Stimulated activated CD8-positive, alpha-beta memory T cell treated with anti-CD3 and anti-CD28 coated beads, Interleukin-15, amount 100 ng/mL, for 4 hours (primary cell): ENCODE measurements at places on chromosomes 4 and X.

DNA sequence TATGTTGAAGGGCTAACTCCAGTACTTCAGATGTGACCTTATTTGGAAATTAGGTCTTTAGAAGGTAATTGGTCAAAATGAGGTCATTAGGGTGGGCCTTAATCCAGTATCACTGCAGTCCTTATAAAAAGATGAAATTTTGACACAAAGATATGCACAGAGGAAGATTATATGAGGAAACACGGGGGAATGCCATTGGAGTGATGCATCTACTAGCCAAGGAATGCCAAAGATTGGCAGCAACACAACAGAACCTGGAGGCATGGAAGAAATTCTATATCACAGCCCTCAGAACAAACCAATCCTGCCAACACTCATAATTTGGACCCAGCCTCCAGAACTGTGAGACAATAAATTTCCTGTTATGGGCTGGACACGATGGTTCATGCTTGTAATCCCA is 17.6 kb downstream of the TRIM61 start:
- no peak for DNase-seq

DNA sequence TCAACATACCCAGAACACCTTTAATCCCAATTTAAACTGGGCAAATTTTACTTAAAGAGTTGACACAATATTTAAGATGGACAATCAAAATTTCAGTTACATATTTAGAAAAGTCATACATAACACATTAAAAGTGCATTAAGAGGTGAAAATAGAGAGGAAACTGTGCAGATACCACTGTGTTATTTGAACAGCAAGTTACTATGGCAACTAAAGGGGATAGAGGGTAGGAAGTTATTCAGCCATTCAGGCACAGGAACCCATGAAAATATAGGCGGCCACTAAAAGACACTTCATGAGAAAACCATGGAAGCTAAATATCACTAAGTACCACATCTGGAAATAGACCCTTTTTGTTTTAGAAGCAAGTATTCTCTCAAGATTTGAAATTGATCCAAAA is 75.1 kb downstream of the PDGFC start:
- DNase-seq, result no peak

DNA sequence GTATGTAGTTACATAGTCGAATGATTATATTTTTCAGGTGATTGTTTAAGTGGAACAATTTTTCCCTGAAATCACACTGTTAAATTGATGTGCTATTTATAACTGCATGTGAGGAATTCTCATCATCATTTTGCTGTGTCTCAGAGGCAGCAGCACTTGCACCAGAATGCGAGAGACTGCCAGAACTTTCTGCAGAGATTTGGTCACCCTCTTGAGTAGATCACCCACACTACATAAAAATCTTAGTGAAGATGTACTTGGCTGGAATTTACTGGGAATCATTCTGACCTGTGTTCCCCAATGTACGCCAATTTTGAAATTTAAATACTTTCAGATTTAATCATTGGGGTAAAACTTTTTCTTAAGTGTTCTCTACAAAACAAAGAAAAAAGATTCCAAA is 5.4 kb downstream of the UGT2B4 start:
- no peak for DNase-seq

- no peak for DNase-seq
Observed at GRCh38 chr4:182212211-182212761, 30.9 kb upstream of the TENM3 start.

DNA sequence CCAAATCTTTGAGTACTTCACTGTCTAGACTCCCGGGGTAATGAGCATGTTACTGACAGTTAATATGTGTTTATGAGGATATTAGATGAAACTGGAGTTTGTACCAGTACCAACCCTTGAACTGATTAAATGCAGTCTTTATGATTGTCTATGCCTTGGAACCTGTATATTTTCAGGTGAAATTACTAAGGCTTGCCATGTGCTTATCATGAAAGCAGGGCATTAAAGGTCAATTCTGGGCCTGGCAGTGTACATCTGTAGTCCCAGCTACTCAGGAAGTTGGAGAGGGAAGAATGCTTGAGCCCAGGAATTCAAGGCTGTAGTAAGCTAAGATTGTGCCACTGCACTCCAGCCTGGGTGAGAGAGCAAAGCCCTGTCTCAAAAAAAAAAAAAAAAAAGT is 27.6 kb downstream of the PHEX start:
- no peak for DNase-seq

GRCh38 chr4:24805067-24805466 is 9.7 kb downstream of the SOD3 start:
- no peak for DNase-seq

DNA sequence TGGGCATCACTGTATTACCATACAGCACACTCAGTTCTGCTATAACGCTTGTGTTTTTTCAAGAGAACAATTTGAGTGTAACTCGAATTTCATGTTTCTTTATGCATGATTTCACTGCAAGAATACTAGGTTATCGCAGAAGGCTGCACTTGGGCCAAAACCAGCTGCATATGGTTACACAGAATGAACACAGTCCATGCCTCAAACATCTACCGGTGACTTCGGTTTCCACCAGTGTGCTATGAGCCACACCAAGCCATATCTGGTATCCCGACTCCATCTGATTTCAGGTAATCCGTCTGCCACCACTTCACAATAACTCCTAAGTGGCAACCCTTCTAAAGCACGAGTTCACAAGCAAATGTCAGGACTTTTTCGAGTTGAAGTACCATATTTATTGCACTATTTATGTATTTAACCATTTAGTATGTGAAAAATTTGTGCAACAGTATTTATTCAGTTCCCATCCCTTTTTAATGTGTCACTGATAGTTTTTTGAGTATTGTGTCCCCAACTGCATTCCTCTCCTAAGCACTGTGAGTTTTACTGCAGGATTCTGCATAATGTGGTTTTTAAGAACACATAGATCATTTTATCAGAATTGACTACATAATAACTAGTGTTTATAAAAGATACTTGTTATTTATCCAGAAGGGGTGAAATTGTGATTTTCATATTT is 111.8 kb downstream of the APBB2 start:
- no peak for DNase-seq

DNA sequence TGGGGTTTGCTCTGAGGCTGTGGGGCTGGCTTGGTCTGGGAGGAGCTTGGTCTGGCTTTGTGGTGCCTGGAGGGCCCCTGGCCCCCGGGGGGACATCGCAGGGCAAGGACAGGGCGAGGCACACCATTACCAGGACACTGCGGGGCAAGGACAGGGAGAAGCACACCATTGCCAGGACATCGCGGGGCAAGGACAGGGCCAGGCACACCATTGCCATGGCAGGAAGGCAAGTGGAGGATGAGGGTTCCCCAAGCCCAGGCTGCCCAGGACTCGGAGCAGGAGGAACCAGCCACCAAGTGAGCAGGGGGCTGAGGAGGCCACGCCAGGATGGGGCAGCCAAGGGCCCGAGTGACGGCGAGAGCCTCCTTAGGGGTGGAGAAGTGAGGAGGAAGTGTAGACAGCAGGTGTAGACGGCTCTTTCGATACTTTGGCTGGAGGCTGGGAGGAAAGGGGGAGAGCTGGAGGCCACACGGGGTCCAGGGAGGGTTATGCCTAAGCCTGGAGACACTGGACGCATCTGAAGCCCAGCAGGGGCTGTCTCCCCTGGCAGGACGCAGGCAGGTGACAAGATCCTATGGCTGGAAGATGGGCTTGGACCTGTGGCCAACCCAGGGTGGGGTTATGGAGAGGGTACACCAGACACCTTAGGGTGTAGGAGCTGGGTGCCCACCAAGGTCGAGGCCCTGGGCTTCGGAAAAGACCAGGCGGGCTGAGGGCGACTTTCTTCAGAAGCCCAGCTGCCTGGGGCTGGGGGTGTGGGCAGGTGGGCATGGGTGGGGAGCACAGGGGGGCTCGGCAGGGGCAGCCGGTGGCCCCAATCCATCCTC is 7.3 kb downstream of the NKX1-1 start:
- DNase-seq, result no peak

- no peak for DNase-seq
Observed at GRCh38 chr4:14787894-14788293, 214.4 kb upstream of the CPEB2 start.

- DNase-seq, result no peak
Observed at GRCh38 chr4:141210168-141210567, 10.5 kb upstream of the ZNF330 start.

GRCh38 chr4:157023941-157024340 is 52.0 kb upstream of the GLRB start:
- no peak for DNase-seq

DNA sequence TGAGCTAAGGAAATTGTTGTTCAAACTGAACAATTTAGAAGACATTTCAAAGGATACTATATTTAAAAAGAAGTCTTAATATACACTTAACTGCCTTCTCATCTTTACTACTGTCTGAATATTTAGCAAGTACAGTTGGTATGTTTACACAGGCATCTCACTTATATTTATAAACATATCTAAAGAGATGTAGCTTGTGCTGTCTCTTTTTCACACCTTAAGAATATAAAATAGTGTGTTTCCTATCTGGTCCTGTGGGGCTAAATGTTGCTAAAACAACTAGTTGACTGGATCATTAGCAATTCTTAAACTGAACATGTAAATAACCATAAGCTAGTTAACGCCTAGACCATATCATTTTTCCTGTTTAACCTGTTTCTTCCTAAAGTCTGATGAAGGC is 336.3 kb downstream of the PPP3CA start:
- no peak for DNase-seq

- DNase-seq, result no peak
Observed at GRCh38 chr4:75878246-75878756, 24.0 kb downstream of the PPEF2 start.

GRCh38 chr4:18777190-18777930 is 755.8 kb upstream of the LCORL start:
- no peak for DNase-seq

GRCh38 chr4:87251106-87251505 is 30.7 kb upstream of the KLHL8 start:
- no peak for DNase-seq

- no peak for DNase-seq
Observed at GRCh38 chr4:113157086-113157857, 107.8 kb downstream of the ANK2 start.

DNA sequence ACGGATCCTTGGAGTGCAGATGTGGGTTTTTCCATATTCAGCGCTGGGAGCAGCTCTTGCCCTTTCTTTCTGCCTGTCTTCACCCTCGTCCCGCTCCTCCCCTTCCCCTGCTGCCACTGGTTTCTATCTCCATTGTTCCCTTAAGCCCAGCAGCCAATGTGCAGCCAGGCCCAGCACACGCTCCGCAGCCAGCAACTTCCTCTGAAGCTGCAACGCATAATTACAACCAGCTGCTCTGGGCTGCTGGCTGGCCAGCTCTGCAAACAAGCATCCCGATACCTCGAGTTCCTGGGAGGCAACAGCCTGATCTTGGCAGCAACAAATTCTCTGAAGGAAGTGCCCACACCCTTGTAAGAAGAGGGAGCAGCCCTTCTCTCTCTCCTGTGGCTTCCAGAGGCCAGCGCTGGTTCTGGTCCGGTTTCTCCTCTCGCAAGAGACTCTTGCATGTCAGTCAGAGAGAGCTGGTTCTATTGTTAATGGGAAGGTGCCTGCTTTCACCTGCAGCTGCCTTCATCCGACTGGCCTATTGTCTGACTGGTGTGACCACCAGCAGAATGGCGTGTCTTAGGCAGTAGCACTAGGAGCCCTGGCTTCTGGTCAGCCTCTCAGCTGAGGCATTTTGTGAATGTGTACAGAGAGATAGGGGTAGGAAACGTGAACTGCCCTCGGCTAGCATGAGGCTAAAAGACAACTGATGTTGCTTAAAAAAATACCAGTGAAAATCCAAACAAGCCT is 83.8 kb upstream of the MAML3 start:
- DNase-seq, result no peak

DNA sequence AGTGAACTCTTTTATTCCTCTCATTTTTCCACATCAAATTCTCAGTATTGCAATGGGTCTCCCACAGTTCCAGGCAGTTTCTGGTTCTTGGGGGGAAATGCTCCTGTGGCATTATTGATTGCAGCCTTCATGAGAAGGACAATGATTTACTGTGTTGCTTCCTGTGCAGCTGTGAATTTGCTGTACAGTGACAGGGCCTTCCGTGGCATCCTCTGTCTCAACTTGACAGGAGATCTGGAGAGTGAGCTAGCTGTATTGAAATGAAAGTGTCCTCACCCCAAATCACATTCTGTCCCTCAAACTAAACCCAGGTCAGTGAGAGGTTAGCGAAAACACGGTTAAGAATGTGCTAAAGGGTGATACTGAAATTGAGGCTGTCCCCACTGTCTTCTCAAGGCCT is 77.1 kb upstream of the ATOH1 start:
- DNase-seq, result no peak

GRCh38 chr4:48470570-48470969 is 12.6 kb upstream of the SLC10A4 start:
- no peak for DNase-seq

DNA sequence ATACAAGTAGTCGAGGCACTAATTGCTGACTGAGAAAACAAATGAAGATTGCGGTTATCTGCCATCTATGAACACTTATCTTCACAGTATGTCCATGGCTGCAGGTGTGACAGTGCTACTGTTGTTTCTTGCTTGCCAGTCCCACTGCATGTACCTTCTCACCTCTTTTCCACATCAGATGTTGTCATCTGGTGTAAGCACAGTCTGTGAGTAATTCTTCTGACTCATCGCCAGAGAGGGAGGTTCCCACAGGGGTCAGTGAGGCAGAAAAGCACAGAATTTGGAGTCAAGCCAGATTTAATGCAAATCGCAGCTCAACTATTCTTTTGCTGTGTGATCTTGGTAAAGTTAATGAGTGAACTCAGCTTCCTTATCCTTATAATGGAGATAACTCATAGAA is 144.4 kb downstream of the GLRA2 start:
- DNase-seq, result no peak

DNA sequence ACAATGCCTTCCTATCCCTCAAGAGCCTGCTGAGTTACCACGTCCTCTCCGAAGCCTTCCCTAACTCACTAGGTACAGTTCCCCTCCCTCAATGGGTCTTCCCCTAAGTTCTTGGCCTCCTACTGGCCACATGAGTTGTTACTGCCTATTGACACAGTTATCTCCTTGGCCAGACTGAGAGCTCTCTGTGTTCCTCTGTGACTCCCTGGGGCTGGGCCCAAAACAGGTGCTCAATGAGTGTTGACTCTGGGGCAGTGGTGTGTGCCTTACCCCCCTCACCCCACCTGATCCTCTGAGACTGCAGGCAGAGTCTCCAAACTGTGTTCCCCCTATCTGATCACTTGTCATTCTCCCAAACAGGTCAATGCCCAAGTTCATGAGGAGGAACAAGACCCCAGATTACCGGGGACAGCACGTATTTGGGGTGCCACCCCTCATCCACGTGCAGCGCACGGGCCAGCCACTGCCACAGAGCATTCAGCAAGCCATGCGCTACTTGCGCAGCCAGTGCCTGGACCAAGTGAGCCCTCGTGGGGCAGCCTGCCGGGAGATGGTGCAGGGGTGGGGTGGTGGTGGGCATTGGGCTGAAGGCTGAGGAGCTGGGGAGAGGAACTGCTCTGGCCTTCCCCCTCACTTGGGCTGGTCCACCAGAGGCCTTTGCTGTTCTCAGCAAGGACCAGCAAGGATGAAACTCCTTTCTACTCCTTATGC is 72.6 kb downstream of the STARD8 start:
- DNase-seq, result no peak

- DNase-seq, result no peak
Observed at GRCh38 chr4:2795893-2796848, 3.3 kb downstream of the SH3BP2 start.

- no peak for DNase-seq
Observed at GRCh38 chr4:55008166-55009056, 117.0 kb downstream of the KDR start.
